Stimulated activated CD4-positive, alpha-beta T cell treated with anti-CD3 and anti-CD28 coated beads, Interleukin-12 subunit alpha, Interleukin-12 subunit beta, amount 100 ng/mL, for 24 hours (primary cell): ENCODE measurements at places on chromosomes 2 and 18.

DNA sequence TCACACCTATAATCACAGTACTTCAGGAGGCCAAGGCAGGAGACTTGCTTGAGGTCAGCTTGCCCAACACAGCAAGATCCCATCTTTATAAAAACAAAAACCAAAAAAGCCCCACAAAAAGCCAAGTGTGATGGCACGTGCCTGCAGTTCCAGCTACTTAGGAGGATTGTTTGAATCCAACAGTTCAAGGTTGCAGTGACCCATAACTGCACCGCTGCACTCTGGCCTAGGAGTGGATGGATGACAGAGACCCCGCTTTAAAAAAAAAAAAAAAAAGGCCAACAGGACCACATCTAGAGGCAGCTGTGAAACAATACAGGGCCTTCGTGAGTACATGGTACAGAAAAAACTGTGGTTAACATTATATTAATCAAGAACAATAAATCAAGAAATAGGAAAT, 56.2 kb downstream of the PRPF40A start:
- no peak for DNase-seq

GRCh38 chr2:30223413-30223874, 7.9 kb upstream of the LBH start:
- no peak for DNase-seq

- no peak for DNase-seq
Observed at GRCh38 chr18:54165450-54165849, 59.0 kb downstream of the MBD2 start.

GRCh38 chr2:241177526-241178334, 10.7 kb upstream of the ANO7 start:
- DNase-seq, result no peak

DNA sequence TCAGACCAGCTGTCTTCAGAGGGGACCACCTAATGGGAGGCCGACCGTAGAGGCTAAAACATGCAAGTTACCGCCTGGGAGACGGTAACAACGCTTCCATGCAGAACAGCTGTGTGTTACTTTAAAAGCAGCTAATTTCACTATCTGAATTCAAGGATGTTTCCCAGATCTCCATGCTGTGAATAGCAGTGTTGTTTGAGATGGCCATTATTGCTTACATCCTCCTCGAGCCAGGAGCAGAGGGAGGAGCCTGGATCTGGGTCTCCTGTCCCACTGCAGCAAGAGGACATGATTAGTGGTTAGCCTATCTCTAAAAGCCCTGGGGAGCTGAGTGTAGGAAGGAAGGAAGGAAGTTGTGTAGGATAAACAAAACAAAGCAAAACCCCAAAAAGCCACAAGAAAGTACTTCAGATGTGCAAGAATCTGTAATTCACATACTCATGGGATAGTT, 50.9 kb downstream of the ACTR2 start:
- DNase-seq, result no peak

GRCh38 chr2:8307606-8308180, 374.2 kb upstream of the ID2 start:
- no peak for DNase-seq

GRCh38 chr18:47397671-47398319, 146.3 kb upstream of the SKOR2 start:
- no peak for DNase-seq

- no peak for DNase-seq
Observed at GRCh38 chr2:205700331-205701132, 18.2 kb downstream of the NRP2 start.

GRCh38 chr18:79964330-79965118, at the start of gene HSBP1L1:
Gene HSBP1L1, plus strand, starts transcription at chr18:79964643. Its CDS starts 93 bp downstream, at chr18:79964736.
- DNase-seq, result peak; percentile 64

DNA sequence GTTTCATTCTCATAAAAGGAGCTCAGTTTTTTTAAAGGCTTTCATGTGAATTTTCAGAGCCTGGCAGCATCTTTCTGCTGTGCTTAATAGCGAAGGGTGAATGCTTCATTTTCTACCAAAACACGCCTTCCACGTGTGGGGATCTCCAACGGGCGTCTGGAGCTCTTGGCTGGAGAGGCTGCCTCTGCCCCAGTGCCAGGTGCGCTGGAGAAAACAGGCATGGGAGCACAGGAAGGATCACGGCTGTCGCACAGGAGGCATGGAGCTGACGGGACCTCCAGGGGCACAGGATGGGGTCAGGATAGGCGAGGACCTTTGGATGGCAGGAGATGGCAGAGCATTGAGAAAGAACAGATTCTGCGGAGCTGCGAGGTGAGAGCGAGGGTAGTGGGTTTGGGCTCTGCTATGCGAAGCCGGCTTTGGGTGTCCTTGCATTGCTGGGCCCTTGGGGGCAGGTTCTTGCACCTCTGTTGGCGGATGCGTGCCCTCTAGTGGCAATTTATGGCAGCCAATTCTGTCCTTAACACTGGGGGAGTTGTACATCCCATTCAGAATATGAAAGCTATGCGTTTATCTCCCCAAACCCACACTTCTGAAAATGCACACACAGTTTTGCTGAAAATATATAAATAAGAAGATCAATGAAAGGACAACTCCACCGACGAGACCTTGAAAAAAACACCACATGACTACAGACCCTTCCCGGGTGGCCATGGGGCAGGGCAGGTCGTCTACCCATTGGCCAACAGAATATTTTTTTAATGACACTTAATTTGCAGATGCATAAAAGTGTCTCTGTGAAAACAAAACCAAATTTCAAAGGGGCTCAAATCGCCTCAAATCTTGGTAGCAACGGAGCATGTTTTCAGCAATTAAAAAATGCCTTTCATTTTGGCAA, 90.4 kb upstream of the SLC35G4 start:
- peak; percentile 47 for DNase-seq

- no peak for DNase-seq
Observed at GRCh38 chr2:74880054-74880728, 46.3 kb downstream of the HK2 start.

GRCh38 chr2:177207101-177207500, 5.5 kb upstream of the HNRNPA3 start:
- no peak for DNase-seq

DNA sequence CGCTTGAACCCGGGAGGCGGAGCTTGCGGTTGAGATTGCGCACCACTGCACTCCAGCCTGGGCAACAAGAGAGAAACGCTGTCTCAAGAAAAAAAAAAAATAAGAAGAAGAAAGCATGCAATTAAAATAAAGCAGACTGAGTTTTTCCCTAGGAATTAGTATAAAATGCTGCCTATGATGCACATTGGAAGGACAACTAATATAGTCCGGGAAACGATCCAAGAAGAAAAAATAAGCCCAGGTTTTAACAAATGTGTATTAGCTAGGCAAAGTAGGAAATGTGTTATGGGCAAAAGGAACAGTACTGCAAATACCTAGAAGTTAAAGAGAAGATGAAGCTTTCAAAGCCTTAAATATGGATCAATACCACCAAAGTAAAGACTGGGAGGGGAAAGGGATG, 64.0 kb downstream of the SPIRE1 start:
- DNase-seq, result no peak

GRCh38 chr2:229342376-229342775, 71.3 kb upstream of the PID1 start:
- no peak for DNase-seq

GRCh38 chr2:10981941-10982431, 70.3 kb downstream of the KCNF1 start:
- no peak for DNase-seq

GRCh38 chr18:36672437-36673344, 156.1 kb downstream of the TPGS2 start:
- no peak for DNase-seq

- no peak for DNase-seq
Observed at GRCh38 chr2:43218702-43219382, 7.6 kb downstream of the ZFP36L2 start.

DNA sequence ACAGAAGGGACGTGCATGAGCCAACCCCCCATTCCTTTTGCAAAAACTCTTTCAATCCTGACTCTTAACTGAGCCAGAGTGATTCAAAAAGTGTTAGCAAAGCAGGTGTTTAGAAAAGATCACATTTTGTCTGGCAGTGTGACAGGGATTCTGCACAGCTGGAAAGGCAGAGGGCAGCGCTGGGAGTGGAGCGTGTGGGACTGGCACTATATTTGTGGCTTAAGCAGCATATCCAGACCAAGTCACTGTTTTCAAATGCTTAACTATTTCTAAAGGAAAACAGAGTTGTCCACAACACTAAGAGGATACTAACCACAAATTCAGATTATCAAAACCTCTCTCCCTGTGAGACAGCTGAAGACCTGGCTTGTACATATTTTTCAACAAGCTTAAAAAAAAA, 19.0 kb downstream of the CABYR start:
- no peak for DNase-seq

GRCh38 chr18:75067996-75068645, 140.8 kb downstream of the PTGR3 start:
- DNase-seq, result no peak

DNA sequence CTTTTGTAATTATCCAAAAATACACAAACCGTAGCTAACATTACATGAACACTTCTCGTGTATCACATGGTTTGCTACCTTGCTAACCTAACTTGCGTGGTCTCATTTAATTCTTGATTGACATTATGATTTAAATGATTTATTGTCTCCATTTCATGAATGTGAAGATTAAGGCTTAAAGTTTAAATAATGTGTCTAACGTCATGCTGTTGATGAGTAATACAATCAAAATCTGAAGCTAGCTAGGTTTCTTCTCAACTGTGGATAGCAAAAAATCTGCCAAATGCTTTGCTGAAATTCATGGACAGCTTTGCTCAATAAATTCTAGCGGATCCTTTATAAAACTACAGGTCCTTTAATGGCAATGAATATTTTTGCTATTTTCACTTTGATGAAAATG, 274.1 kb upstream of the MC4R start:
- no peak for DNase-seq

- DNase-seq, result no peak
Observed at GRCh38 chr2:150147889-150148683, 339.4 kb downstream of the RND3 start.

DNA sequence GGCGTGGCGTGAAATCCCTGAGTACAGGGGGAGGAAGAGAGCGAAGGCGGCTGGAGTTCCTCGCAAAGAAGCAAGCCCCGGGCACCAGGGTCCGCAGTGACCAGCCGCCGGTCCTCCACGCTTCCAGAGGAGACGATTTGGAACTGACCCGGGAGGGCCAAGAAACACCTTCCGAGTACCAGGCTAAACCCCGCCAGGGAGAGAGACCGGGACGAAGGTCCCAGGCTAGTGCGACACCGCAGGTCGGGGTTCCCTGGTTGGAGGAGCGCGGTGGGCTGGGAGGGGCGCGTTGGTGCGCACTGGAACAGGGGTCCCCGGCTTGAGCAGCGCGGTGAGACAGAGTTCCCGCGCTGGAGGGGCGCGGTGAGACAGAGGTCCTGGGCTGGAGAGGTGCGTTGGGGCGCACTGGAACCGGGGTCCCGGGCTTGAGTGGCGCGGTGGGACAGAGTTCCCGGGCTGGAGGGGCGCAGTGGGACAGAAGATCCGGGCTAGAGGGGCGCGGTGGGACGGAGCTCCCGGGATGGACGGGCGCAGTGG, 901 bp downstream of the WDFY1 start:
- no peak for DNase-seq

DNA sequence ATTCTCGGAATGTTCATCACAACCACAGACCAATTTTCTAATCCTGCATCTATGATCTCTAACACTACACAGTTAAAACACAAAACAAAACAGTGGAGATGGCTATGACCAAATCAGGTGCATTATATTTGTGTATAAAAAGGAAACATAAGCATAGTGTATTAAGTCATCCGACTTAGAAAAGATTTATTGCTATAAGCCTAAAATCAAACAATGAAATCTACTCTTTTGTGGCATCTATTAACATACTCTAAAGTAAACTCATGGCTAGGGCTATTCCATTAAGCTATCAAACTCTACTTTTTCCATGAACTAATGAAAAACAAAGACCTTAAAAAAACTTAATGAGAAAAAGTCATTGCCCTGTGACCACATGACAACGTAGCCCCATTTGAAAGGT, 8.7 kb downstream of the SP3 start:
- DNase-seq, result no peak

DNA sequence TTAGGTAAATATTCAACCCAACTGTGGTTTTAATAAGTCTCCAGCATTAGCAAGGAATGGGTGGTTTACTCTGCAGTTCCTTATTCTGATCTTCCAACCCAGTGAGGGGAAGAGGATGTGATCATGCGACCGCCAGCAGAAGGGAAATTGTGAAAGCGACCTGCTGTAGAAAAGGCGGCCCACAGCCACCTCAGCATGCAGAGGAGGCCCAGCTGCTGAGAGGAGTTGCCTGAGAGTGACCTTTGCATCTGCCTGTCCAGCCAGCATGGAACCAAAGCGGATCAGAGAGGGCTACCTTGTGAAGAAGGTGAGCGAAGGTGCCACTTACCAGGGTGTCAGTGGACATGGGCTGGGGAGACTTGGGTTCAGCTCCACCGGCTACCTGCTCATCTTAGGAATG, at the start of gene PLEK:
Gene PLEK, plus strand, starts transcription at position 196 of the 400 bp plus-strand sequence. Its CDS starts 70 bp downstream, at position 266.
- no peak for DNase-seq

GRCh38 chr18:5214583-5215351, 17.7 kb upstream of the AKAIN1 start:
- DNase-seq, result no peak

- no peak for DNase-seq
Observed at GRCh38 chr2:195531754-195532153, 125.3 kb upstream of the SLC39A10 start.

GRCh38 chr2:217396586-217396985, 536.7 kb upstream of the TNP1 start:
- no peak for DNase-seq

DNA sequence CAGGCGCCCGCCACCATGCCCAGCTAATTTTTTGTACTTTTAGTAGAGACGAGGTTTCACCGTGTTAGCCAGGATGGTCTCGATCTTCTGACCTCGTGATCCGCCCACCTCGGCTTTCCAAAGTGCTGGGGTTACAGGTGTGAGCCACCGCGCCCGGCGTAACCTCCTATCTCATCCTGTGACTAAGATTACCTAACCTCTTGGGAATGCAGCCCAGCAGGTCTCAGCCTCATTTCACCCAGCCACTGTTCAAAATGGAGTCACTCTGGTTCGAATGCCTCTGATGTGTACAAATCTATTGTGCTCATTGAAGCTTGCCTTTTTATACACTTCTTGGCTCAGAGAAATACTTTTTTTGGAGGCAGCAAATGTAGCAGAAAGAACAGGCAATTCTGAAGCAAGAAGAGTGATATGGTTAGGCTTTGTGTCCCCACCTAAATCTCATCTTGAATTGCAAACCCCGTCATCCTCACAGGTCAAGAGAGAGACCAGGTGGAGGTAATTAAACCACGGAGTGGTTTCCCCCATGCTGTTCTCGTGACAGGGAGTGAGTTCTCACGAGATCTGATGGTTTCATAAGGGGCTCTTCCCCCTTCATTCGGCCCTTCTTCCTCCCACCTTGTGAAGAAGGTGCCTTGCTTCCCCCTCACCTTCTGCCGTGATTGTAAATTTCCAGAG, 60.6 kb downstream of the SLC4A3 start:
- DNase-seq, result no peak

- DNase-seq, result no peak
Observed at GRCh38 chr2:7405861-7406715, 488.9 kb downstream of the RNF144A start.

GRCh38 chr2:170155022-170155722, 22.8 kb upstream of the MYO3B start:
- no peak for DNase-seq
